ENCODE measurements at places on chromosomes 4 and X.

- DNase-seq = no peak
Measured at GRCh38 chr4:137655302-137655701, 123.0 kb upstream of the PCDH18 start.

DNA sequence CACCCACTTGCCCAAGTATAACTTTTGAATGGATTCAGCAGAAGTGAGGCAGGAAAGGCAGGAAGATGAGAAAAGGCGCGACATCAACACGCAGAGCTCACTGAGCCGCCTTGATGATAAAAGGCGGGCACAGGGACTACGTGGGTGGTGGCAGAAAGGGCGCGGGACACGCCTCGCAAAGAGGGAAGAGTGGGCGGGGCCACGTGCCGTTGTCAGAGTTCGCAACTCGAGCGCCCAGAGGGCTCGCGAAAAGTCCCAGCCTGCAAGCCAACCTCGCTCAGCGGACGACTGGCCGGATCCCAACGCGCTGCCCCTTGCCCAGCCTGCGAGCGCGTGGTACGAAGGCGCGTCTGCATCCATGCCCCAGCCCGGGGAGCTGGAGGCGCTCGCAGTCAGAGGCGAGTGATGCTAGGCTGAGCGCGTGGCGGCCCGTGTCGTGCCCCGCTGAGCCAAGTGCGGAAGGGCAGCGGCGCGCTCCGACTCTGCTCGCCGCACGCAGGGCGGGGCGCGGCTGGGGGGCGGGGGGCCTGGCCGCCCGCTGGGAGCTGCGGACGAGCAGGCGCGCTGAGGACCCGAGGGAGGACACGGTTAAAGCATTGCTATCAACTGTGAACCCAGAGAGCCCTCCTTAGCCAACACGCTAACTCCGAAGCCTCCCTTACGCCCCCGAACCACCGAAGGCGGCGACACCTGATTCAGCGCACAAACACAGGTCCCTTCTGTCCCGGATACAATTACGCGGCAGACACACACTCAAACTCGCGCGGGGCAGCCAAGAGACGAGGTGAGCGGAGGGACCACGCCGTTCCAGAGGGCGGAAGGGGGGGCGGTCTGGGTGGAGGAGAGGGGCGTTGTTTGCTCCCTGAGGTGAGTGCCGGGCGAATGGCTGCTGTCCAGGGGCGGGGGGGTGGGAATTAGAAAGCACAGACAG, at the start of gene UGT8:
TSS of gene UGT8 (plus strand) at position 617 of the 931 bp plus-strand sequence. CDS start 24,074 bp downstream, outside the sequence.
- DNase-seq = peak; percentile 18

- no peak for DNase-seq
Measured at GRCh38 chr4:169811476-169811875, 53.7 kb upstream of the HPF1 start.

- peak; percentile 68 for DNase-seq
Measured at GRCh38 chrX:118839334-118839958, 15.8 kb downstream of the ZCCHC12 start.

- no peak for DNase-seq
Measured at GRCh38 chrX:109374262-109374960, 107.5 kb downstream of the GUCY2F start.

DNA sequence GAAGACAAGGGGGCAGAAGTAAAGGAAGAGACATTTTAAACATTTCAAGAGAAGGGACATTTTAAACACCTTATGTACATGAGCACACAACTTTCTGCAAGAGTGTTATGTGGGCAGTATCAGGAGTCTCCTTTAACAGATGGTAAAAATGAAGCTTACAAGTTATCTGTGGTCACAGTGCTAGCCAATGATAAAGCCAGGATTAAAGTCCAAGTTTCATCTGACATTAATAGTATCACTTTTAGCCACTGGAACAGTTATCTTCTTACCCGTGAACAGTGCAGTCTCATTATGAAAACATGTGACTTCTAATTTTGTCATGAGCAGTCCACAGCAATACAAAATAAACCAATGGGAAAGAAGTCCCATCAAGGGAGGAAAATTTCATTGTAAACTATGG, 627.9 kb upstream of the AGA start:
- no peak for DNase-seq

DNA sequence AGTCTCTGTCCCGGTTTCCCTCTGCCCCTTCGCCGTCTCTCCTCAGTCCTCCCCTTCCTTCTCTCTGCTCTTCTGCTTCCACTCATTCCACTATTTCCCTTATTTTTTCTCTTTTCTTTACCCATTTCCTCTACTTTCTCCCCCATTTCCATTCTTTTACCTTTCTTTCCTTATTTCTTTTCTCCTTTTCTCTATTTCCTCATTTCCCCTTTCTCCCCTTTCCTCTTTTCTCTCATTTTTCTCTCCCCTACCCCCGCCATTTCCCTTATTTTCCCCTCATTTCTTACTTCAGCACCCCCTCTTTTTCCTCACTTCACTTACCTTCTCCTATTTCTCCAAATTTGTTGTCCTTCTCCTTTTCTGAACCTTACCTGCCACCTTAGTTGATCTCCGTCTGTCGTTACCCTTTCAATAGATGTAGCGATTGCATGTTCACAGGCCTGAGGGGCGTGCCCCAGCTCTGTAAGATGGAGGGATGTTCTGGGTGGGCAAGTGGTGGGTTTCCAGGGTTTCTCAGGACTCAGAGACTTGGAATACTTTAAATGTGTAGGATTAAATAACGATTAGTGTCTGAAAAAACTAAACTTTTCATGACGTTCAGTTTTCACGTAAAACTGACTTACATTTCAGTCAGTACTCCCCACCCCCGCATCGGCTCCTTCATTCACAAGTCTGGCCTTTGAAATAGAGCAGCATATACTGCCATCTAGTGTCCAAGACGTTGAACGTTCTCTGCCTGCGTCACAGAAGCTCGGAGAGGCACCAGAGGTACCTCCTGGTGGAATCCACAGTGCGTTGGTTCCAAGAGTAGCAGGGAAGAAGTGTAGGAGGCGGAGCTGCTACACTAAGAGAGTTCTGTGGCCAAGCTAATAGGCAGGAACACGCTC, 641 bp upstream of the NCBP2L start:
- peak; percentile 81 for DNase-seq

- DNase-seq = peak; percentile 41
Measured at GRCh38 chrX:46381630-46382029, 163.6 kb downstream of the ZNF674 start.

DNA sequence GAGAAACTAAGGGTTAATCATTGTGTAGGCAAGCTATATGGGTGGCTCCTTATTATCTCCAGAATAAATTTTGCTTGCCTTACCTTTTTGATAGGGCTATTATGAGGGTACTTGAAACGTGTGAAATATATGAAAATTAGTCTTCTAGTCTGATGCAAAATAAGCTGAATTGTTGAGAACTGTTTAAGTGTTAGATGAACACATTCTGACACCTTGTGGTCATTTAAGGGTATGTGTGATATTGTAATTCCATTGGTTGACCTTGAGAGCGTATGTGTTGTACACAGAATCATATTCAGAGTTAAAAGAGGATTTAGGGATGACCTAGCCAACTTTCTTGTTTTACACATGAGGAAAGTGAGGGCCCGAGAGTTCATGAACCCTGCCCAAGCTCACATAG, 44.6 kb upstream of the LINC00632 start:
- DNase-seq = peak; percentile 11

DNA sequence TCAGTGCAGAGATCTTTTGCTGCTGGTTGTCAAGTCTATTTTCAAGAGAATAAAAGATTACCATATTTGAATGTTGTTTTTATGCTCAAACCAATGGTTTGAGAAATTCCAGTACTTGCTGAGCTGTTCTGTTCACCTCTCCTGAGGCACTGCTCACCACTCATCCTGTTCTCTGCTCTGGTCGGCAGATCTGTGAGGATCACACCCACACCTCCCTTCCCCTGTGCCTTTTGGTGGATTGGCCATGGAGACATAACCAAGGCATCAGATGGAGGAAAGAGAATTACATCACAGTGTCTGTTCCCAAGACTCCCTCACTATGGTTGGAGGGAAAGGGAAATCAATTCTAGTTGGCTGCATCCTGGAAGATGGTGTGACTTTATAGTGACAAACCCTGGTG, 391.6 kb downstream of the ARHGAP24 start:
- DNase-seq = peak; percentile 22

GRCh38 chrX:141924293-141924692, 20.6 kb downstream of the MAGEC1 start:
- no peak for DNase-seq

GRCh38 chr4:184408684-184409081, 65.7 kb downstream of the IRF2 start:
- no peak for DNase-seq

DNA sequence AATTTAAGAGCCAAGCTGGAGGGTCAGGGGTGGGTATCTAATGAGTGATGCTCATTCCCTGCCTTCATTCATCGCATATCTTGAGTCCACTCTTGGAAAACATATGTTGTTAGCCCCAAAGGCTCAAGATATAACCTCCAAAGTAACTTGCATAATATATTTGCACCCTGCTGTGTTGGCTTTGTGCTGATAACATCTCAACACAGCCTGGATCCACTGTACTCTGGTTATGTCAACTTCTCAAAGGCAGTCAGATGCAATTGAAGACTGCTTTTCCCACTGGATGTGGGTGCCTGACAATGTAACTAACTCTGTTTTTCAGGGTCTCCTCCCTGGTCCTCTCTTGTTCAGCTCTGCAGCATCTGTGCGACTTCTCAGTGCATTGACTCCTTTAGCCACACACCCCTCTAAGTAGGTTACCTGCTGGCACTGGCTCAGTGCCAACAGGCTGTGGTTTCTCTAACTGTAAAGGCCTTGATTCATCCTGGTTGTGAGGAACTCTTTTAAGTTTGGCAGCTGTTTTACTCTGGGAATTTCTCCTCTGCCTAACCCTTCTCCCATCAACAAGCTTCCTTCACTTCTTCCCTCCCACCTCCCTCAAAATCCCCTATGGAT, 28.1 kb downstream of the SLC16A2 start:
- DNase-seq = peak; percentile 24

GRCh38 chr4:121155893-121156292, 8.2 kb downstream of the TNIP3 start:
- peak; percentile 39 for DNase-seq

DNA sequence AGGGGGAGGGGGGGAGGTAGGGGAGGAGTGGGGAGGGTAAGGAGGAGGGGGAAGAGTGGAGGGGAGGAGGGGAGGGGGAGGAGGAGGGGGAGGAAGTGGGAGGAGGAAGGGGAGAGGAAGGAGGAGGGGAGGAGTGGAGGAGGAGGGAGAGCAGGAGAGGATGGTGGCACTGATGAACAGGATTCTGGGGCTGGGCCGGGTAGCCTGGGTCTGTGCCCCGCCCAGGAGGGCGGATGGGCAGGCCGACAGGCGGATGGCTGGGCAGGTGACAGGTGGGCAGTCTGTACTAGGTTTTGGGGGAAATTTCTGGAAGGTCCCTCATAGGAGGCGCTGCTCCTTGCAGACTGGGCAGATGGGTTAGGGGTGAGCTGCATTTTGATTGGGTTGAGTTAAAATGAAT, 66.0 kb upstream of the ADRA2C start:
- no peak for DNase-seq

- no peak for DNase-seq
Measured at GRCh38 chr4:62513306-62513705, 1313.2 kb downstream of the ADGRL3 start.

DNA sequence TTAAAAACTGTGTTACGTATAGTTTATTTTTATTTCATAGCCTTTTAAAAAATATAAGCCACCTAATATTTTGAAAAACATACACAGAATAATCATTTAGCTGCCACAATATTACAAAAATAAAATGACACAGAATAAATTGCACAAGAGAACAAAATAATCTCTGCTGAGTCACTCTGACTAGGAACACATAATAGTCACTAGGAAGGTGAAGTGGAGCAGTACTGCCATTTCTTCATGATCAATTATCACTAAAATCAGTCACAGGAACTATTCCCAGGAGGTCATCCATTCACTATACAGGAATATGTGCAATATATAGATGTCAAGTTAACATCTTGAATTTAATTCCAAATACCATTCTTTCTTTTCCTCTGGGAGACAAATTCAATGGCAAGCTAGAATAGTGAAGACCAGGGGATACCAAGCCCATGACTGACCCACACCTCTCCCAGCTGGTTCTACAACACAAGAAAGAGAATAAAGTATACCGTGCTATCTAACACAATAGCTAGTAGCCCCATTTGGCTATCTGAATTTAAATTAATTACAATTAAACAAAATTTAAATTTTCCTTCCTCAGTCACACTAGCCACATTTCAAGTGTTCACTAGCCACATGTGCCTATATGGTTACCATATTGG, 5.9 kb downstream of the SMIM43 start:
- DNase-seq = peak; percentile 22

- no peak for DNase-seq
Measured at GRCh38 chrX:1589356-1590130, 1.9 kb upstream of the AKAP17A start.

DNA sequence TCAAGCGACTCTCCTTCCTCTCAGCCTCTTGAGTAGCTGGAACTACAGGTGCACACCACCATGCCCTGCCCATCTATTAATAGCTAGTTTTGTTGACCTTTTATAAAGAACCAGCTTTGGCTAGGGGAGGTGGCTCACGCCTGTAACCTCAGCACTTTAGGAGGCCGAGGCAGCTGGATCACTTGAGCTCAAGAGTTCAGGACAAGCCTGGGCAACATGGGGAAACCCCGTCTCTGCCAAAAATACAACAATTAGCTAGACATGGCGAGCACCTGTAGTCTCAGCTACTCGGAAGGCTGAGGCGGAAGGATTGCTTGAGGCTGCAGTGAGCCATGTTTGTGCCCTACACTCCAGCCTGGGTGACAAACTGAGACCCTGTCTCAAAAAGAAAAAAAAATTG, 2.7 kb downstream of the TKTL1 start:
- no peak for DNase-seq

DNA sequence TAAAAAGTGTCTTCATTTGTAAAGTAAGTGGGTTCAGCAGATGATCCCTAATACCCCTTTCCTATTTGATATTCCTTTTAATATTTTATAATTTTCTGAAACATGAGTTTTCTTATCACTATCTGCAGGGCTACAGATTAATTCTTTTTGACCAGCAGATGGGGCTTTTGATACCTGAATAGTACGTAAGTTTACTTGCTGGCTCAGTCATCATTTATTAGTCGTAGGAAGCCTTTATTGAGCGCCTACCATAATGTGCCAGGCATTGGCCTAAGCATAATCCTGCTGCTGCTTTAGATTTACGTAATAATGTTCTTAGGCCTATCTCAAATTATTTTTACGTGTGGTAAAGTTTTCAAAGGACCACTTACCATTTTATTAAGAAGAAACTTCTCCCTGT, 33.1 kb downstream of the OSTC start:
- peak; percentile 55 for DNase-seq

DNA sequence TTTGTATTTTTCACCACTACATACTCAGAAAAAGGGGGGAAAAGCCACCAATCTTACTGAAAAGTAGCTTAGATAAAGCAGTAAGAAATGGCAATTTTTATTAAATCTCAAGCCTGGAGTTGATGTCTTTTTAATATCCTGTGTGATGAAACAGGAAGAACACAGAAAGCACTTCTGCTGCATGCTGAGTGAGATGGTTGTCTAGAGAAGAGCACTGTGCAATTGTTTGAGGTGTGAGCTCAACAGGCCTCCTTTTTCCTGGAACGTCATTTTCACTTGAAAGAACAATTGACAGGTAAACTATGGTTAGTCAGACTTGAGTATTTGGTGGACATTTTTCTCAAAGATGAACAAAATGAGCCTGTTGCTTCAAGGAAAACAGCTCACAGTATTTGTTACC, 73.9 kb downstream of the RTL5 start:
- DNase-seq = no peak
